ENCODE measurements at places on chromosomes 16 and 17.
A peak's percentile ranks its signal among the peaks of the same experiment; 100 is the strongest.

DNA sequence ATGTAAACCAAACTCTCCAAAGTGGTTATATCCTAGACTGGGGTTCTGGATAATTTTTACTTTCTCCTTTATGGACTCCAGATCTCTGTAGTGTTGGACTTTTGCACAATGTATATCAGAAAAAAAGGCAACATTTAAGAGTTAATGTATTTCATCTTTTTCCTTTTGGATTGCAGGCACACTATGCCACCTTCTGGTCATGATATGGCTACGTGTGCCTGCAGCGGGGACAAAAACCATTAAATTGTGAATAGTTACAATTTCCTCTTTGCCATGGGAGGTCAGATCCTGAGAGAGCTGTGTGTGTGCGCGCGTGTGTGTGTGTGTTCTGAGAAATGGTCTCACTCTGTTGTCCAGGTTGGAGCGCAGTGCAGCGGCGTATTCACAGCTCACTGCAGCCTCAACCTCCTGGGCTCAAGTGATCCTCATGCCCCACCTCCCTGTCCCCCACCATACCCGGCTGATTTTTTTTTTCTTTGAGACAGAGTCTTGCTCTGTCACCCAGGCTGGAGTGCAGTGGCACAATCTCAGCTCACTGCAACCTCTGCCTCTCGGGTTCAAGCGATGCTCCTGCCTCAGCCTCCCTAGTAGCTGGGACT is 4.3 kb upstream of the SGF29 start:
- no peak for DNase-seq

- DNase-seq, result no peak
Measured at GRCh38 chr16:87340198-87340597, 23.0 kb upstream of the C16orf95 start.

GRCh38 chr17:82334622-82335394 is 1.2 kb upstream of the SECTM1 start:
- no peak for DNase-seq

- DNase-seq, result no peak
Measured at GRCh38 chr16:10121491-10121890, 60.7 kb downstream of the GRIN2A start.

DNA sequence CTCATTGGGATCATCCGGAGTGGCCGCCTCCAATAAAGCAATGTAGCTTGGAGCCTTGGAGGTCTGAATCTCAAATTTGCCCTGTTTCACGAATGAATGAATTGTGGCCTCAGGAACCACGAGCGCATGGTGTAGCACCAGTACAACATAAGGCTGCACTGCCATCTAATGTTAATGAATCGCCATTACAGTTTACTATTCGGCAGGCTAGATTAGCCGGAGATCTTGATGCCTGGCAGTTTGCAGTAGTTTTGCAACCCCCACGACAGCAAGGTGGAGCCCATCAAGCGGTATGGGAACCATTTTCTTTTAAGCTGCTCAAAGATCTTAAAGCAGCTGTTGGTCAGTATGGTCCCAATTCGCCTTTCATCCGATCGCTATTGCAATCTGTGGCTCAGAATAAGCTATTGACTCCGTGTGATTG is 18.8 kb downstream of the ALOX15B start:
- DNase-seq, result no peak

GRCh38 chr16:87056551-87056950 is 260.6 kb downstream of the C16orf95 start:
- DNase-seq, result no peak

DNA sequence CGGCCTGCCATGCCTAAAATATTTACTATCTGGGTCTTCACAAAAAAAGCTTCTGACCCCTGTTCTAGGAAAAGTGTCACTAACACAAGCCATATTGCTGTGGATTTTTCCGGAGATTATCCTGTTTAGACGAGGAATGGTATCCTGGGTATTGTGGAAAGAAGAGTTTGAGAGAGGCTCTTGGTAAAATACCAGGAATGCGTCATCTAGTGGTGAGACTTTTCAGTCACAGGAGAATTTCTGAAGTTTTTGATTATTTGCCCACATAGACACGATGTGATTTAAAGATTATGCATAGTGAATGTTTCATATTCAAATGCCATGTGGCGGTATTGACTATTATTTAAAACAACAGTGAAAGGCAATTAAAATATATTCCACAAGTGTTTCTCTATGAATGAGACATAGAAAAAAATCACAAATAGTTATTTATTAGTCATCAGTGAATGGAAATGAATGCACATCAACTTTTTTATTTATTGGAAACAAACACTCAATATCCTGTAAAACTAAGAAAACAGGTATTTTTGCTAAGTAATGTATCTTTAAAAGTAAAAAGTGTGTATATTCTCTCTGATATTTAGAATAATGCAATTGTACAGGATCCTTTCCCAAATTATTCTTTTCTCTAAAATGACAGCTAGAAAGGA is 7.8 kb downstream of the KRT28 start:
- DNase-seq, result no peak

GRCh38 chr17:41672153-41672552 is 16.5 kb upstream of the EIF1 start:
- DNase-seq, result no peak

DNA sequence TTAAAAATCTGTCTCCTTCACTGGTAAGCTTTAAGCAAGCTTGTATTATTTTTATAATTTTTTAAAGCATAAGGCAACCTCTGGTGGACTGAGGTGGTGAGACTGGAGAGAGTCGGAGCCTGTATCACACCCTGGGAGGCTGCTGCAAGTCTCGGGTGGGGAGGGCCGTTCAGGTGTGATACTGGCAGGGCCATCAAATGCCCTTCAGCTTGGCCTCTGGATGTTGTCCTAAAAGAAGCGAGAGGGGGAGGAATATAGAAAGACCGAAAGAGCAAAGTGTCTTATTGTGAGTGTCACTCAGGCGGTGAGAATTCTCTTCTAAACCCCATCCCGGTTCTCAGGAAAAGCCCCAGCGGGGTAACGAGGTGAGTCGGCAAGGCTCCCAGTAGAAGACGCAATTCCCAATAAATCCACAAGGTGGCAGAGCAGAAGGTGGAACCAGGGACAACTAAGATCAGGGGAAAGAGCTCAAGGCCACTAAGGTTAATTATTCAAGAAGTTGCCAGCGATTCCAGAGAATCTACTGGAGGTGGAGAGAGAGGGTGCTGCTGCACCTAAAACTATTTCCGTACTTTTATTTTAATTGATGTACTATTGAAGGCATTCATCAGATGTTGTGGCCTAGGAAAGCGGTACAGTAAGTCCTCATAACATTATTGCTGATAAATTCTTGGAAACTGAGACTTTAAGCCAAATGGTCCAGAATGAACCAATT is 14.1 kb downstream of the C17orf67 start:
- DNase-seq, result peak; percentile 38

DNA sequence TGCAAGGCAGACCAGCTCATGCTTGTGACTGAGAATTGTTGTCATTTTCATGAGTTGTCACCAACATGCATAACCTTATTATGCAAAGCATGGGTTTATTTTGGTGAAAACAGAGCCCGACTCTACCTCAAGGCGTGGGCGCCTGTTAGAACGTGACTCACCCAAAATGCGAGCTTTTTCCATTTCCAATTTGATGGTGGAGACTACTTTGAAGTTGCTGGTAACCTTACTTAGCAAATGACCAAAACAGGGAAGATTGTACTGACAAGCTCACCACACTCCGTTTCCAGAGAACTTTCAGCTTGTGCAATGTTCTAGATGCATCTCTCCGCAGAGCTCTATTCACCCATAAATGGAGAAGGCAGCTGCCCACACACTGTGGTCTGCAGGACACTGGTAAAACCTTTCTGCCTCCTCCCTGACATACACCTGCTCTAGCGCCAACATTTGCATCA is 284.5 kb downstream of the MAF start:
- no peak for DNase-seq

DNA sequence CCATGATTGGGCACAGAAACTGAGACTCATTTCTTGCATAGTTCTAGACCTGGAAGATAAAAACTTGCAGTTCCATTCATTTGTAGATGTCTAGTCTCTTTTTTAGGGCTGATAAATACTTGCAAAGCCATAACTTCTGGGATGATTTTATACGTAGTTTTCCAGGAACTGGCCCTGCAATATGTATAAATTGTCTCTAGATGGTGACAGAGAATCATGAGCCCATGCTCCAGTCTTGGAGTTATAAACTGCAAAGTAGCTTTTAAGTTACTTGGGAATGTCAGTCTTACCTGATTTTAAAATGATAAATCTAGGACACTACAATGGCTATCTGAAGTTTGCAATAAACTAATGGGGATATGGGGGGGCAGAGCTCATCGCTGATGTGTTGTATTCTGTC is 3.0 kb upstream of the ADAMTS18 start:
- no peak for DNase-seq

DNA sequence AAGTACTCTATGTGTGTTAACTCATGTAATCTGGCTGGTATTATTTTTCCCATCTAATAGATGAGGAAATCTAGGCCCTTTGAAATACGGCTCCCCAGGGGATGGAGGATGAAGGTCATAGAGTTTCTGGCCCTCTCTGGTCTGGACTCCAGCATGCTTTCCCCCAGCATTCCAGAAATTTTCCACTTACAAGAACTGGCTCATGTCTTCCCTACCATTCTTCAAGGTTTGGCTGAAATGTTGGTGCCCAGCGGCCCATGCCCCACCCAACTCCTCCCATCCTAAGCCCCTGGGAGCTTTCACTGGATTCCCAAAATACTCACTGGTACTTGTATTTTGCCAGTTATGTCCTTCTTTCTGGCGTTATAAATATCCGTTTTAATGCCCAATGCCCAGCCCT is 237.5 kb upstream of the NLRP1 start:
- DNase-seq, result no peak

DNA sequence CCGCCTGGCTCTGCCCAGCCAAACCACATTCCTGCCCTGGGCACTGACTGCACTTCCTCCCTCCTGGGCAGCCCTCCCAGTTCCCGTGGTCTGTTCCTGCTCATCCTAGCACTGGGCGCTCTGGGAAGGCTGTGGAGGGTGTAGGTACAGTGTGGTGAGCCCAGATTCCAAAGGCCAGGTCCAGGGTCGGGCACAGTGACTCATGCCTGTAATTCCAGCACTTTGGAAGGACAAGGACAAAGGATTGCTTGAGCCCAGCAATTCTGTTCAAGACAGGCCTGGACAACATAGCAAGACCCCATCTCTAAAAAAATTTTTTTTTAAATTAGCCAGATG is 30.6 kb downstream of the C16orf74 start:
- no peak for DNase-seq

DNA sequence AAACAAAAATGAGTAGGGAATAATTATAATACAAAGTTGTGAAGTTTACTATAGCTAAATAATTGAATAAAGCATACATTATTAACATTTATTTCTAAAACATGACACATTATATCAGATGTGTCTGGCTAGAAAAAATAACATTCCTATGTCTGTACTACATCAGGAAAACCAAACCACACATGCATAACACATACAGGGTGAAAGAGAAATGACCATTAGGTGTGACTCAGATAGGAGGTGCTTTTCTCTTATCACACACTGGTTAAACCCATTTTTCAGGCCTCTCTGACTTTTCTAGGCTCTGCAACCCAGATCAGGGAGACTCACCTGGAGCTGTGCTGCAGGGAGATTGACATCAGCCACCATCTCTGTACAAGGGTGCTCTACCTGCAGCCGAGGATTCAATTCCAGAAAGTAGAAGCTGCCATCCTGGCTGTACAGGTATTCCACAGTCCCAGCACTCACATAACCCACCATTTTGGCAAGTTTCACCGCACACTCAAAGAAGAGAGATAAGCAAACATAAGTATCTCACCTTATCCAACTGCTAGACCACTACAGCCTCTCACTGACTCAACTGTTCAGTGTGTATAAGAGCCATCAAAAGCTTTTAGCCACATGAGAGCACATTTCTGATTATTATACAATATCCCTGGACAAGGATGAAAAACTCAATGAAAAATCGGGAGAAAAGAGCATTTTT is 116.6 kb upstream of the C17orf78 start:
- no peak for DNase-seq

GRCh38 chr17:336110-337021 is 16.2 kb downstream of the RPH3AL start:
- no peak for DNase-seq

DNA sequence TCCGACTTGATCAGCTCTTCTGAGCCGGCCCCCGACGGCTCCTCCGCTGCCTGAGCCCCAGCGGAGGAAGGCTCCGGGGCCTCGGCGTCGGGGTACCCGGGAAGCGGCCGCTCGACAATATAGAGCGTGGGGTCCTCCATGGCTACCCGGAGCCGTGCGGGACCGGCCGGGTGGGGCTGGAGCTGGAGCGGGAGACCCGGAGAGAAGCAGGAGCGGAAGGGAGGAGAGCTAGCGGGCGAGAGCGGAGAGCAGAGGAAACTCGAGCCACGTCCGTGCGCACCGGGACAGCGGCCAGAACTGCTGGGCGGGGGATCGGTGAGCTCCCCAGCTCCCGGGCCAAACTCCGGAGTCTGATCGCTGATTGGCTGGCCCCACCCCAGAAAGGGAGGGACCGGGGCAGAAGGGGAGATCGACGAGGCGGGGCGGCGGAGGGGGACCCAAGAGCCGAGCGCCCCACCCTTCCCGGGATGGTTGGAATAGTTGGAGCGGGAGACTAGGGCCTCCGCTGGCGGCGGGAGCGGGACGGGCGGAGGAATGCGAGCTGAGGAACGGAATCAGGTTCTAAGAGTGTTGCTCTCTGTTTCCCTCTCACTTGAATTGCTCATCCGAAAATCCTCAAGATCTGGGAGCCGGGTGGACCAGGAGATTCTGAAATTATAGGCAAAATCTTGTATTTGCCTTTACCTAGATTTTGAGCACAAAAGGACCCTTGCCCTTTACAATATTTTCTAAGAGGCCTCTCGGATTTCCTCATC is at the start of gene CAVIN1:
Gene CAVIN1, minus strand, starts transcription at position 299 of the 755 bp plus-strand sequence. Its CDS starts 159 bp downstream, at position 140.
- no peak for DNase-seq

DNA sequence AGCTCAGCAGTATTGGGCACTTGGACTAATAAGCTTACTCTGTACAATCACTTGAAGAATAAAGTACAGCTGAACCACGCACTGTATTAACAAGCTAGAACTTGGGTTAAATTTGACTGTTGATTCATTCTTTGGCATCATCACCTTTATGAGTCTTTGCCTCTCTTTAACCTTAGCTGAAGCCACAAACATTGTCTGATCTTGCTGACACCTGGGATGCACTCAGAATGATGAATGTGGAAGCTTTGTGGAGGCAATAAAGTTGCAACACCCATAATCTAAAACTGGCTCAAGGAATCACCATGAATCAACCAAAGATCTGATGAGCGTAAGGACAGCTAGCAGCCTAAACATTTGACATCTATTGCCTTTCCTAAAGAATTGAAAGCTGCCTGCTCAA is 590.6 kb upstream of the SOX9 start:
- no peak for DNase-seq

GRCh38 chr17:70437656-70438055 is 268.3 kb downstream of the KCNJ2 start:
- no peak for DNase-seq
